ENCODE measurements at places on chromosomes 6 and 20.

DNA sequence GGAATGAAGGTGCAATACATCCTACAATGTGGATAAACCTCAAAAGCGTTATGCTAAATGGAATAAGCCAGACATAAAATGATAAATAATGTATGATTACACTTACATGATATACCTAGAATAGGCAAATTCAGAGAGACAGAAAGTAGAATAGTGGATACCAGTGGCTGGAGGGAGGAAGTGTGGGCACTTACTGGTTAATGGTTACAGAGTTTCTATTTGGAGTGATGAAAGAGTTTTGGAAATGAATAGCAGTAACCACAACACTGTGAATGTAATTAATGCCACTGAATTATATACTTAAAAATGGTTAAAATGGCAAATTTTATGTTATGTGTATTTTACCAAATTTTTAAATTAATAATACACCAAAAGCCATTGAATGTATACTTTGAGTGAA lies 71.4 kb upstream of the CST7 start:
- DNase-seq = no peak

GRCh38 chr20:33725607-33726264 lies 5.6 kb upstream of the PXMP4 start:
- no peak for DNase-seq

- DNase-seq = peak; percentile 15
These were observed 5.1 kb downstream of the HLA-DMA start for GRCh38 chr6:32947552-32948465.

GRCh38 chr6:168098431-168098861 lies 19.4 kb upstream of the FRMD1 start:
- DNase-seq = no peak

DNA sequence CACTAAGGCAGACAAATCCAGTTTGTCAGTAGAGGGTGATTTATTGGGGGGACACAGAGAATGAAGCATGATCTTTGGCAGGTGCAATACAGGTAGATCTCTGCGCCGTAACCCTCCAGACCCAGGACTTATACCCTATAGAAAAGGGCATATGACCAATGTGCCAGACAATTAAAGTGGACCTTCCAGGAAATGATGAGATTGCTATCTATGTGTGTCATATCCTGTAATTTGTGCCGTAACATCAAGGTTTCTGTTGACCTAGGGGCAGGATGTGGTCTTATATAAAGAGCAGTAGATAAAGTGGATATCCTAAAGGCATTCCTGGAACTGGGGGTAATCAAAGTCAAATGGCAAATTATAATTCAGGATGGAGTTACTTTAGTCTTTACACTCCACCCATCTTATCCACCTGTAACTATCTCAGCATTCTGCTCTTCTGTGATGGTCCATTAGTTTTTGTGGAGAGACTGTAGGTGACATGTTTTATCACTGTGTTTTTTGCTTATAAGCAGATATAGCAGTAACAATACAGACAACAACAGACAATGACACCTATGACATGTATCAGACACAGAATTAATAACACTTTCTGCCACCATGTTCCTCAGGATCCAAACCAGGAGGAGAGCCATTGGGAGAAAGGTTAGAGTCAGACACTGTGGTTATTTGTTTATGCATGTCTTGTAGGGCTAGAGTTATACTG lies 43.1 kb upstream of the ZNF337 start:
- DNase-seq = no peak

Data from stimulated activated CD8-positive, alpha-beta memory T cell treated with anti-CD3 and anti-CD28 coated beads, Interleukin-12 subunit alpha, Interleukin-12 subunit beta, amount 100 ng/mL, for 1 hour (primary cell).